ENCODE measurements at places on chromosomes 6 and 20. TPM values are rescaled to one million over a fixed set of nuclear protein-coding genes. Genes with fewer than 3 reads are reported as not detected.

DNA sequence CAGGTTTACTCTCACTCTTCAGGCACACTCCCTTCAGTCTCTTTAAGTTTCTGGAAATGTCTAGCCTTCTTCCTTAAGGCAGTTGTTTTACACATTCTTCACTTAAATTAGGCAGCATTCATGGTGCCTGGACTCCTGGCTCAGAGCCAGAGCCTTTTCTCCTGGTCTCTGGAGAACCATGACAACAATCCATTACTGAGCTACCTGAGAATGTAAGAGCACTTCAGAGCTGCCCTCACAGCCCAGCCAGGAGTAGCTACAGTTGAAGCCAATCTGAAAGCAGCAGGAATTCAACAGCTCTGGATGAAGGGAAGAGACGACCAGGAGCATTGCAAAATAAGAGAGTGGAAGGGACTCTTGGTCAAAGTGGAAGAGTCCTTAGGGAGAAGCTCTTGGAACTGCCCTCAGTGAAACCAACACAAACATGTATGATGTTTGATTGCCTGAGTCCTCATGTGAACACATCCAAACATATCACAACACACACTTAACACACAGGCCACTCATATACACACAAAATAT, 416.8 kb upstream of the SPTLC3 start:
- no peaks in the 10 kb centered on the region for H3K36me3 ChIP-seq
- no peak for DNase-seq
- no peaks in the 10 kb centered on the region for H3K4me1 ChIP-seq
- H3K4me3 ChIP-seq = no peak overlapping the region
- no peak overlapping the region for H3K27ac ChIP-seq
- H3K27me3 ChIP-seq = no peaks in the 10 kb centered on the region

- H3K27ac ChIP-seq = no peak overlapping the region
- no peak overlapping the region for H3K4me3 ChIP-seq
- no peaks in the 10 kb centered on the region for H3K4me1 ChIP-seq
- no peaks in the 10 kb centered on the region for H3K36me3 ChIP-seq
- peaks cover 27% of the 10 kb centered on the region for H3K27me3 ChIP-seq
Observed at GRCh38 chr20:47124181-47124717, 229.6 kb downstream of the EYA2 start.

C4A gene
- 3.0 TPM for total RNA-seq

- H3K27me3 ChIP-seq = no peaks in the 10 kb centered on the region
- no peak overlapping the region for H3K27ac ChIP-seq
- no peaks in the 10 kb centered on the region for H3K36me3 ChIP-seq
- no peak for DNase-seq
- H3K4me1 ChIP-seq = no peaks in the 10 kb centered on the region
Observed at GRCh38 chr20:1874450-1875182, 20.6 kb upstream of the SIRPA start.

GTF3C6 gene
- 98.7 TPM for total RNA-seq

DNA sequence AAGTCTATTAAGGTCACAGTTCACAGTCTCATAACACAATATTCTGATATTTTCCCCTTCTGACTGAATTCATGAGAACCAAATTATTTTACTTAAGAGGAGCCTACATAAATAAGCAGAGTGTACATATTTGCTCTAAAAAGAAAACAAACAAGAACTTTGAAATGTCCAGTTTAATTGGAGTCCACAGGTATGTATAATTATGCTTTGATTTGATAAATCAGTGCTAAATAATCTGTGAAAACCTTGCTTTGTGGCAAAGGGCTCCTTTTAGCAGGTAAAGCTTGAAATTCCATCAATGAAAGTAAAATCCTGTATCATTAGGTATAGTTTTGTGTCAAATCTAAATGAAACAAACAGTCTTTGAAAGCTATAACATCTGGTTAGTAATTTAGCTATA, 69.4 kb downstream of the ADGRB3 start:
- DNase-seq = no peak
- no peaks in the 10 kb centered on the region for H3K27me3 ChIP-seq
- H3K4me3 ChIP-seq = no peak overlapping the region
- H3K36me3 ChIP-seq = no peaks in the 10 kb centered on the region

DNA sequence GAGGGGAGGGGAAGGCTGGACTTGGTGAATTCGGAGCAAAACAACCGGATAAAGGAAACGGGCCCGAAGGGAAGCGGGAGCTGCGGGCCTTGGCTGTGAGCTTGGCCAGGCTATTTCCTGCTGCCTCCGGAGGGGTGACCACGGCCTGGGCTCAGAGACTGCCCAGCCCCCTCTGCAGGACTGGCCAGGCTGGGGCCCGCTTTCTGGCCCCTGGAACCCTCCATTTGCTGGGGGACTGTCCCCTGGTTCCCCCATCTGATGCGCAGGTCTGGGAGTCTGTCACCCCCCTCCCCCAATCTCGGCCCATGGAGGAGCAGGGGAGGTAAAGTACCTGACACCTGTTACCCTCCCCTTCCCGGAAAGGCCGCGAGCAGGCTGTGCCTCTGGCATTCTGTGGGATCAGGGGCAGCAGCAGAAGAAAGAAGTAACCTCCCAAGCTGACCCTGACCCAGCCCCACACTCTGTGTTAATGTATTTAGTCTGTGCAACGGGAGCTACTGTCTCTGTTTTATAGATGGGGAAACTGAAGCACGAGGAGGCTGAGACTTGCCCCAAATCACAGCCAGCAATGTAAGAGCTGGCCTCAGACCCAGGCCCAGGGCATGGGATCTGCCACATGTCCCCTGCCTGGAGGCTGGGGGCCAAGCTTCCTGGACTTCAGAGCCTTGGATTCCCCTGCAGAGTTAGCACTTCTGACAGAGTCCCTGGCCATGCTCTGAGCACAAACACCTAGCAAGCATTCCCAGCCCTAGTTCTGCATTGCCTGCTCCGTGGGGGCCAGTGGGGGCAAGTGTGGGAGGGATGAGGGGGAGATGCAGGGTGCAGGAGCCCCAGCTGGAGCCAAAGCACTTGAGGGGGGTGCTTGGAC, 3.5 kb downstream of the C20orf204 start:
- peaks cover 3% of the 10 kb centered on the region for H3K36me3 ChIP-seq
- peaks cover 69% of the 10 kb centered on the region for H3K4me1 ChIP-seq
- H3K4me3 ChIP-seq = peak overlapping the region; percentile 63
- peak overlapping the region; percentile 80 for H3K27ac ChIP-seq

DNA sequence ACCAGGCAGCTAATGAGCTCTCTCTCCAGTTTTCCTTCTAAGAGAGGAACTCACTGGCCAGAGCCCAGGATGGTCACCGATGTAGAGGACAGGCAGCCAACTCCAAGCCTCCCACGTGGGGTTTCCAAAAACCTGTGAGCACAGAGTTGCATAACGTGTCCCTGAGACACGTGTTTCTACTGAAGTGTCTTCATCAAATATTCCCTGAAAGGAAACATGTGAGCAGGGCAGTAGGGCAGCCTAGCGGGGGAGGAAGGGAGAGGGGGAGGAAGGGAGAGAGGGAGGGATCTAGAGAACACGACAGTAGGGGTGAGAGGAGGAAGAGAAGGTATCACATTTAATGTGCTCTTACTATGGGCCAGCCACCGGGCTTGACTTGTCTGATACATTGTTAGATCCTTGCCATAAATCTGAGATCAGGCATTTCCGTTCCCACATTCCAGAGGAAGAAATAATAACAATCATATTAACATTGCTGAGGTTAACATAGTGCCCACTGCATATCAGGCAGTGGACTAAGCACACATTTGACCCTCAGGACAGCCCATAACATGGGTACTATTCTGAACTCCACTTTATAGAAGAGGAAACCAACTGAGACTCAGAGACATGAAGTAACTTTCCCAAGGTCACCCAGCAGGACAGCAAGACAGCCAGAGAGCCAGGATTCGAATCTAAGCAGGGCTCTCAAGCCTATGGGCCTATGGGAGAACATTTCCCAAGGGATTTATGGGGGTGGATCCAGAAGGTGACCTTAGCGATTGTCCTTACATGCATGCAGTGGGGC, 4.5 kb upstream of the SYS1 start:
- H3K4me1 ChIP-seq = peaks cover 62% of the 10 kb centered on the region
- no peak overlapping the region for H3K27ac ChIP-seq
- no peaks in the 10 kb centered on the region for H3K27me3 ChIP-seq
- no peak overlapping the region for H3K4me3 ChIP-seq
- DNase-seq = no peak

Data from activated CD4-positive, alpha-beta T cell treated with anti-CD3 and anti-CD28 coated beads, Interleukin-2, amount 10 ng/mL, durations not matched to agents 7 days and 5 days (primary cell).